Activated CD4-positive, alpha-beta T cell treated with anti-CD3 and anti-CD28 coated beads, Interleukin-2, Interleukin-6, amounts not matched to agents 100 ng/mL and 50 ng/mL, durations not matched to agents 16 hours and 8 hours (primary cell): ENCODE measurements at places on chromosomes 1 and 21.

GRCh38 chr1:92218559-92218958 is 844 bp downstream of the C1orf146 start:
- no peak for DNase-seq

GRCh38 chr1:200334661-200335256 is 75.1 kb downstream of the ZNF281 start:
- no peak for DNase-seq

- DNase-seq = no peak
These were observed 642.3 kb upstream of the TMPRSS15 start for GRCh38 chr21:19045876-19046275.

GRCh38 chr1:17061892-17062291 is 8.1 kb upstream of the SDHB start:
- no peak for DNase-seq

- no peak for DNase-seq
These were observed 38.8 kb downstream of the CASQ2 start for GRCh38 chr1:115729756-115730155.
